ENCODE measurements at places on chromosomes 11 and 22. TPM values are rescaled to one million over a fixed set of nuclear protein-coding genes. Genes with fewer than 3 reads are reported as not detected.

PATE2 gene
- total RNA-seq, result 0.13 TPM

NCF4 gene
- total RNA-seq, result not detected

CELSR1 gene
- total RNA-seq, result 1.6 TPM

PARVG gene
- 0.13 TPM for total RNA-seq
